ENCODE measurements at places on chromosomes 7 and 10.

DNA sequence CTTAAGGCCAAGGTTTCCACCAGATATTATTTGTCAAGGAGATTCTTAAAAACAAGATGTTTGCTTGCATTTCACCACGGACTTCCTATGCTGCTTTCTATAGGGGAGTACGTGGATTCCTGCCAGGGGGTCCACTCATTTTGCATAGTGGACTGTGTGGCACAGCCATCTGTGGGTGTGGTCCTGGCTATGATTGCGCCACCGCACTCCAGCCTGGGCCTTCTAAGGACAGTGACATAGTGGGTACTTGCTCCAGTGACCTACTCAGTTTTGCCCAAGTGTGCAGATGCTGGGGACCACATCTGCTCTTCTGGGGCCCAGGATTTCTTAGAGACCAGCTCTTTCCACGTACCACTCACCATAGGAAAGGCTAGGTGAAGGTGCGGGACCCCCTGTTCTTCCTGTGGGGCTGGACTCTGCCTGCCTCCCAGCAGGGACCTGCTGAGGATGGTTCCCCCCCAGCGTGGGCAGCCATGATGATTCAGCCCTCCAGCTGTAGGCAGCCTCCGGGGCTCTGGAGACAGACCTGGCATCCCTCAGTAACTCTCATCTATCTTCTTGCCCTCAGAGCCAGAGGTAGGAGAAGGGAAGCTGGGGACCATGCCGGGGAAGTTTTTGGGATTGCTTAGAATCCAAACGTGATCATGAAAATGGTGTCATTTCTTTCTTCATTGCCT lies 42.9 kb downstream of the HK1 start:
- DNase-seq = no peak

DNA sequence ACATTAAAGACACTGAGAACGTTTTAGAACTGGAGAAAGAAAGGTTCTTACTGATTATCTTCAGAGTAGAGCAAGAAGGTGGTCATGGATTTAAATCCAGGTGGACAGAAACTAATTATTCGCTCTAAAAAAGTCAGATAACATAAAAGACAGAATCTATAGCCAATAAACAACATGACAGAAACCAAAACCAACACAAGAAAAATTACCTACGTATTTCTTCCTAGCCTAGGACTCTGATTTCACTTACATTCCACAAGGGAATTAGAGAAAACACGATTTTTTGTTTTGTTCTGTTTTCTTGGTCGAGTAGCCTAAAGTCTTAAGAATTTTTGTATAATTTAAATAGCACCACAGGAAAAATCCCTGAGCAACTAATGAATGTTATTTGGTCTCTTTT lies 15.1 kb downstream of the CPA1 start:
- DNase-seq = no peak

- no peak for DNase-seq
These were observed 37.3 kb upstream of the AKR1C2 start for GRCh38 chr10:5040781-5041470.

DNA sequence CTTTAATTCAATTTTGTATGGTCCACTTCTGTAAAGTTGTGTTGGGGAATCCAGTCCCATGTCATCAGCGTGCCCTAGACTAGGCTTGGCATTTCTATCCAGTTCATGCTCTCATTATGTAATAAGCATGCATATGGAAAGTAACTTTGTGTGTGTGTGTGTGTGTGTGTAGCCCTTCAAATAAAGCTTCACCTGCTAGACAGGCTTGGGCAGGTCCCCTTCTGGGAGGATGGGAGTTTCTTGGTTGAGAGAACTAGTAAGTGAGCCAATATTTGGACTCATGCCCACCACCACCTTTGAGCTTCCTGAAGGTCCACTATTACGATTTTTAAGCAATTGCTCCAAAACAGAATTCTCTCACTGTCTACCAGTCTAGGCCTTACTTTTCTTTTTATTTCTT lies 6.9 kb downstream of the BZW2 start:
- no peak for DNase-seq

GRCh38 chr10:133351408-133352318 lies 4.5 kb downstream of the PRAP1 start:
- no peak for DNase-seq

DNA sequence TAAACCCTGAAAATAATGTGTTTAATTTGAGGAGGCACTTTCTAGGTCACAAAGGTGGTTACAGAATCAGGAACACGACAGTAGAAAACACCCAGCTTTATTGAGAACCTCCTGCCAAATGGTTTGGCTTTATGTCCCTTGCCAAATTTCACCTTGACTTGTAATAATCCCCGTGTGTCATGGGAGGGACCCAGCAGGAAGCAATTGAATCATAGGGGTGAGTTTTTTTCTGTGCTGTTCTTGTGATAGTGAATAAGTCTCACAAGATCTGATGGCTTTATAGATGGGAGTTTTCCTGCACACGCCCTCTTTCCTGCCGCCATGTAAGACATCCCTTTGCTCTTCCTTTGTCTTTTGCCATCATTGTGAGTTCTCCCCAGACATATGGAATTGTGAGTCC lies 193.8 kb upstream of the KLF6 start:
- no peak for DNase-seq

DNA sequence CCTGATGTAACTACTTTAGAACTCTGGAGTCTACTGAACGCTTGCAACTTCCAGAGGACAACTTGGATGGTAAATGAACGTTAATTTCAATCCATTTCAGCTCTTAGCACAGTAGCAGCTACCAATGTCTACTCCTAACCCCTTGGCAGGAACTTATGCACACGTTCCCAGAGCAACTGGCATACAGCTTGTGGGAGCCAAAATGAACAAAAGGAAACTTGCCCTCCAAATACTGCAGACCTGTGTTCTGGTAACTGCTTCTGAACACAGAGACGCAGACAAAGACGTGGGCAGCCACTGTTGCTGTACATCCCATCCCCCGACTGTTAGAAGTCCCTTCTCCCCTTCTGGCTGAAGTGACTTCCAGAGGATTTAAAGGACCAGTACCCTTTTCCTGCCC lies 61.3 kb downstream of the XPNPEP1 start:
- no peak for DNase-seq

DNA sequence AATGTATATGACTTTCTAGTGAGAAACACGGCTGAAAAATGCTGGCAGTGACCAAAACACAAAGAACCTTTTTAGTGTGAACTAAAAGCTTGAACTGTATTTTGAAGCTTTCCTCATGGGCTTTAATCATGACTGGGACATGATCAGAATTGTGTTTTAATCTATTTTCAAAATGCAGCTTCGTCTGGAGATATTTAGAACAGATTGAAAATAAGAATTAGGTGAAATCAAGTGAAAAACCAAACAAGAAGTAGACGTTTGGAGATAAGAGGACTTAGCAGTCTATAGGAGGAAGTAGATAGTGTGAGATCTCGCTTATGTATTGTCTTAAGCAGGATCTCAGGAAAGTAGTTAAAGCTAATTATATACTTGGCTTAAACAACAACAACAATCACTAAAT lies 865.4 kb upstream of the MBL2 start:
- DNase-seq = no peak

DNA sequence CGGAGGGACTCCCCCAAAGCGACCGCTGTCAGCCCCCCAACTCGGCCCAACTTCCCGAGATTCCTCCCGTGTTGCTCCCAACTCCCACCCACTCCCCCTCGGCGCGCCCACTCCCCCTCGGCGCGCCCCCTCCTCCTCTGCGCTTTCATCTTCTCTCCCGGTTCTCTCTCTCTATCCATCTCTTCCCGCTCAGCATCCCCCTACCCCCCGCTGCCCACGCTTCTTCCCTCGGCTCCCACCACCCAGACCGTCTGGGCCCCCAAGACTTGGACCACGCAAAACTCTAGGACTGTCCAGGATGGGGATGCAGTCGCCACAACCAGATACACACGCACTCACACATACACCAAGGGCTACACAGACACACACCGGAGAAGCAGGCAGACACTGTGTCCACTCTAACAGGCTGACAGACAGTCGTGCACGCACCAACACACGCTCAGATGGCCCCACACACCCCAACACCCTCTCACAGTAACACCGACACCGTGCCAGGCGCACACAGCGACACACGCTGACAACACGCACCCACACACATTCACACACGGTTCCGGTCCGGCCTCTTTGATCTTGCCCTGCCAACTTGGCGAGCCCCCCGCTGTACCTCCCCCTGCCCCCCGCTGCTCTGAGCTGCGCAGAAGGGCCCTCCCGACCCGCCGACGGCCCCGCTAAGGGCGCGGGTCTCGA lies 1.1 kb downstream of the GRID1 start:
- no peak for DNase-seq

DNA sequence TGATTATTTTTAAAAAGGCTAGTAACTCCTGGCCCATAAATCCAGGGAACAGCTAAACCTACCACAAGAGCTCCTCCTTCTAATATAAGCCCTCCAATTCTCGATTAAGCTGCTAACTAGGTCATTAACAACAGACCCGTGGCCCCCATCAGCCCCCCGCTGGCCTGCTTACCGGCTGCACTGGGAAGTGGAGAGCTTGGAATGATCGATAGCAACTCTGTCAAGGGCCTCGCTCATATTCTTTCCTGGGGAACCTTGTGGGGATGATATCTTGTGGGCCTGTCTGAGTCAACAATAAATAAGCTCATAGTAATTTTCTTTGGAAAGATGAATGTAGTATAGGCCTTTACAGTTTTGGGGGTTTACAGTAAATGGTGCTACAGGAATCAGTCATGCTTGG lies 353.5 kb downstream of the TCERG1L start:
- no peak for DNase-seq

- no peak for DNase-seq
These were observed 153.7 kb downstream of the CDK14 start for GRCh38 chr7:90749774-90750173.

DNA sequence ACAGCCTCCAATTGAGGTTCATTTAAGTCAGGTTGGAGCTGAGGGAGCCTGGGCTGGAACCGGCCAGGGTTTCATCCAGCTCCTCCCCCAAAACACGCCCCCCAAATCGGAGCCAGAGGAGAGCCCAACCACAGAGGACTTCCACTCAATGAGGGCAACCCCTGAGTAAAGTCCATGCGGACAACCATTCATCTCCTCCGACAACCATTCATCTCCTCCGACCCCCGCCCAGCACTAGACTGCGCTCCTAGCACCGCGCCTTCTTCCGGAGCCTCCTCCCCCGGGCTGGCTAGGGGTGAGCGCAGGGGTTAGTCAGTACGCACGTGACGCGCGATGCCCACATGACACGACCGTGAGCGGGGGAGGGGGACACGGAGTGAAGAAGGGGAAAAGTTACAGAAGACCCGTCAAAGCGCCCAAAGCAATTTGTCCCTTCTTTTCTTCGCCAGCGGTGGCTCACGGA lies 1.4 kb downstream of the MAGI2 start:
- no peak for DNase-seq

GRCh38 chr10:78491812-78492211 lies 458.1 kb downstream of the RPS24 start:
- DNase-seq = no peak

- no peak for DNase-seq
These were observed 405.0 kb downstream of the PCDH15 start for GRCh38 chr10:54396031-54396430.

DNA sequence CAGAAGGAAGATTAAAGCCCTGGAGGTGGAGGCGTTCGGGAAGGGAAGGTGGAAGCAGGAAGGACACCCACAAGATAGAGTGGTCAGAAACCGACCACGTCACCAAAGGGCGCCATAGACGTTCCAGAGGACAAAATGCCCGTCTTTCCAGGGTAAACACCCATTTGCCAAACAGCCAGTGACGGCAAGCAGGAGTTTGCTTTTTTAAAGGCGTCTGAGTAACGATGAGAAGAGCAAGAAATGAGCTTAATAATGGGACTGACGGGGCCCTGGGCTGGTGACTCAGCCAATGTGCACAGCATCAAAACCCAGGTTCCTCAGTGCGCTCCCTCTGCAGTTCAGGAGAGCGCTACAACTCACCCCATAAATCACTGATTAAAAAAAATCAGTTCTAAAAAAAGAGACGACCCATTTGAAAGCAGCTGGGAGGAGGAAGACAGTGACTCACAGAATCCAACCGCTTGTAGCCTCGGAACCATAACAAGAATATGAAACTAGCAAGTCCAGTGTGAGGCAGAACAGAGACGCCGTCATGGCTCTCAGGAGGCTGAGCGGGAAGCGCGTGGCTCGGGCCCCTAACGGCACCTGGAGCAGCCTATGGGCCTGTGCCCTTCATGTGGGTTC lies 5.9 kb downstream of the DIP2C start:
- DNase-seq = no peak

DNA sequence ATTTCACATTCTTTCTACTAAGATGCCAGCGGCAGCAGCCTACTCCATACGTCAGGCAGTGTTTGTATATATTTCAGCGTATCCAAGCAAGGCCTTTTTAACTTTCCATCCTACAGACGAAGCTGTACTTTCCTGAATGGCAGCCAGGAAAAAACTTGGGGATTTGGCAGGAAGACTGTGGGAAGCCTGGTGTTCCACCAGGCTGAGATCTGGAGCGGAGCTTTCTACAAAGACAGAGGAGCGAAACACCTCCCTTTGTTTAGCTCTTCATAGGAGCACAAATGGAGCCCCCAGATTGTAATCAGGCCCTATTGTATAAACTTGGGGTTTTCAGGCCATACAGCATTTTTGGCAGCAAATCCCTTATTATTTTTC lies 143.8 kb downstream of the TES start:
- DNase-seq = no peak

- no peak for DNase-seq
These were observed 54.2 kb downstream of the METTL2B start for GRCh38 chr7:128530855-128531104.

DNA sequence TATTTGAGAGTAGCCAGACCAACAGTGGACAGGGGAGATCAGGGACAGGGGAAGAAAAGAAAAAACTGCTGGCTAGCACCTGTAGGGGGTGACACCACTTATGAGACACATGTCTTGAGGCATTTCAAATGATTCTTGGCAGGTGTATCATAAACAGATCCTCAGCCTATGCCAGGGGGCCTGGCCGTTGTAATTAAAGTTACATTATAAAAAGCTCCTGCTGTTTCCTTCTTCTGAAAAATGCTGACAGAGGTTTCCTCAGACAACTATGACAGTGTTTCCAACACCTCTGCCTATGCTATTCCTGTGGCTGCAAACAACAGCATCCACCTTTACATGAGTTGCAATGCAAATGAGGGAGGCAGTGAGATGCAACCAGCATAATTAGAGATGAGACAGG lies 281.0 kb upstream of the PTER start:
- no peak for DNase-seq

DNA sequence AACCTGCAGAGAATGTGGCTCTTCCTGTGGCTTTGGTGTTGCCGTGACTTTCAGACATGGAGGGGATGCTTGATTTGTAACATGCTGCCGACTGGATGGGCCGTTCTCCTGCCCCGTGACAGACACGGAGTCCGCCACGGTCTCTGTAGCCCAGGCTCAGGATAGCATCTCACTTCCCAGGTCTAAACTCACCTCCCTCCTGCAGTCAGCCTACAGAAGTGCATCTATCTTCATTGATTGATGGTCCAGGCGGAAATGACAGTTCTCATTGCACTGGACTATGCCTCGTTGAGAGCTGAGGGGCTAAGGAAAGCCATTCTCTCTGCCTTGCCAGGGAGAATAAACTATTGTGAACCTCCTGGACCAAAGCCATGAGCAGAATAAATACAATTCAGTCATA lies 77.5 kb downstream of the CHN2 start:
- DNase-seq = no peak
